CD4-positive, alpha-beta T cell treated with Interleukin-6 at 100 ng/mL for 8 hours (primary cell): ENCODE measurements at places on chromosomes 7 and 10.

- no peak for DNase-seq
Measured at GRCh38 chr7:155494551-155494950, 36.6 kb downstream of the EN2 start.

DNA sequence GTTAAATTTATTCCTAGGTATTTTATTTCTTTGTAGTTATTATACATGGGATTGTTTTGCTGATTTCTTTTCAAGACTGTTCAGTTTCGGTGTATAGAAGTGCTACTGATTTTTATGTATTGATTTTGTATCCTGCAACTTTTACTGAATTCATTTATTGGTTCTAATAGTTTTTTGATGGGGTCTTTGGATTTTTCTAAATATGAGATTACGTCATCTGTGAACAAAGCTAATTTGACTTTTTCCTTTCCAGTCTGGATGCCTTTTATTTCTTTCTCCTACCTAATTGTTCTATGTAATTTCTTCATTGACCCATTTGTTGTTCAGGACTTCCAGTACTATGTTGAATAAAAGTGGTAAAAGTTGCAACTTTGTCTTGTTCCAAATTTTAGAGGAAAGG lies 5.8 kb upstream of the AOAH start:
- no peak for DNase-seq

- DNase-seq, result no peak
Measured at GRCh38 chr7:22346383-22347107, 10.4 kb downstream of the RAPGEF5 start.

DNA sequence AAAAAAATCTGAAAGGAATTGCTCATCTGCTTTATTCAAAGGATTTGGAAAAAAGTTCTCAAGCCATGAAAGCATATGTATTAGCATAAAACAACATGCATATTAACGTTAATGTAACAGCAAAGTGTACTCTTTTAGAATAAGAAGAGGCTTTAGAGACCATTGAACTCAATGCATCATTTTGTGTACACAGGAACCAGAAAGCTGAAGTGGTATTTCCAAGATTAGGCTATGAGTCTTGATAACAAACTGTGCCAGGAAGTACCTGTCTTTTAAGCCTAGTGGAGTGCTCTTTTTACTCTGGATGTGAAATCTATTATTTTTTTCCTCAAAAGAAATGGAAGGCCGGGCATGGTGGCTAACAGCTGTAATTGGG lies 164.2 kb downstream of the THSD7A start:
- no peak for DNase-seq

GRCh38 chr10:122780391-122780790 lies 65.3 kb downstream of the CUZD1 start:
- no peak for DNase-seq

DNA sequence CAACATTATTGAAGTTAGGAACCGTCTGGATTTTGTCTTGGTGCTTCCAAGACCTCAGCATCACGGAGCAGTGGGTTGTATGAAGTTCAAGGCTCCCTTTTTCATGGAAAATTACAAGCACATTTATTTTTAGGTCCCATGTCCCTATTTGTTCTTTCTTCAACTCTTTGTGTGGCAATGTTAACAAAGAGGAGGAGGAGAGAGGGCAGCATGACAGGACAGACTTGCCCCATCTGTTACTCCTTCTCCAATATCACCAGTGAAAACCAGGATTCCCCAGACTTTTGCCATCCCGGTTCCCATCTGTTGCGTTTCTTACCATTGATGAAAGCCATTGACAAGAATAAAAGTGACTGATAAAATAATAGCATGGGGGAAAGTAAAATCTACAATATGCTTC lies 28.6 kb downstream of the EEPD1 start:
- DNase-seq, result no peak

DNA sequence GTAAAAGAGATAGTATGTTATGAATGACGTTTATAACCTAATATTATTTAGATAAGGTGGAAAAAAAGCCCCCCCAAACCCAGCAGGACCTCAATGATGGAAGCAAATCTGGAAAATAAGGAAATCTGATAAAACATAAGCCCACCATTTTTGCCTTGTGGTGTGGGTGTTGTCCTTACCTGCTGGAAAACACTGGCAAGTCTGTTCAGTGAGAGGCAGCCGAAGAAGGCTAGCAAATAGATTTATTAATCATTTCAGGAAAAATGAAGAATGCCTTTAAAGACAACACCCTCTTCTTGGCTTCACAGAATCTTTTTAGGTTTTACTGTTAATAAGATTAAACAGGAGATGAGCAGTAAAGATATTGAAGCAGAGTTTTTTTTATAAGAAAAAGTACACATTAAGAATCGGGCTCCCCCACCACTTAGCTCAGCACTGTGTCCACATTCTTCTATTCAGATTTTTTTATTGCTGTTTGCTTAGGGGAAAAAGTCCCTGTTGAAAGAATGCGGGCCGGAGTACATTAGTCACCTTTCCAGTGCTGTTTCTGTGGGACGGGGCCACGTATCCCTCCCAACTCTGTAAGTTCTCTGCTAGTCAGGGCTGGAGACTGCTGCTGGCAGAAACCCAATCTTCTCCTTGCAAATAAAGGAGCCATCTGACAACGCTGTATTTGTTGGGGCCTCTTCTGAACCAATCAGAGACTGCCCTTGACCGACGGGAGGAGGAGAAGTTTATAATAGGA lies 104.1 kb downstream of the EVX1 start:
- no peak for DNase-seq

DNA sequence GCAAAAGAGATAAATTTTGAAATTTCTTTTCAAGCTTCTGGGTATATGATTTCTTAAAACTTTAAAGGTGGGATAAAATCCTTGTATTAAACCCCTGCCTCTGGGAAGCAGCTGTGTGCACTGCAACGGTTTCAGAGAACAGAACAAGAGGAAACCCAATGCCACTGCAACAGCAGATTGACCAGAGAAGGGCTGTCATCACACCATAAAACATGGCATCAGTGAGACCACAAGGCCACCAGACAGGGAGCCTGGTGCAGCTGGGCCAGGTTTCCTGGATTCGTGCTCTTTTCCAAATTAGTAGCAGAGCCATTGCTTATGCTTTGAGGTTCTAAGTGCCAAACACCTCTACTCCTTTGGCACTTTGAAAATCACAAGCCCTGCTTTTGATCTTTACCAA lies 152.4 kb downstream of the PRPF18 start:
- no peak for DNase-seq

DNA sequence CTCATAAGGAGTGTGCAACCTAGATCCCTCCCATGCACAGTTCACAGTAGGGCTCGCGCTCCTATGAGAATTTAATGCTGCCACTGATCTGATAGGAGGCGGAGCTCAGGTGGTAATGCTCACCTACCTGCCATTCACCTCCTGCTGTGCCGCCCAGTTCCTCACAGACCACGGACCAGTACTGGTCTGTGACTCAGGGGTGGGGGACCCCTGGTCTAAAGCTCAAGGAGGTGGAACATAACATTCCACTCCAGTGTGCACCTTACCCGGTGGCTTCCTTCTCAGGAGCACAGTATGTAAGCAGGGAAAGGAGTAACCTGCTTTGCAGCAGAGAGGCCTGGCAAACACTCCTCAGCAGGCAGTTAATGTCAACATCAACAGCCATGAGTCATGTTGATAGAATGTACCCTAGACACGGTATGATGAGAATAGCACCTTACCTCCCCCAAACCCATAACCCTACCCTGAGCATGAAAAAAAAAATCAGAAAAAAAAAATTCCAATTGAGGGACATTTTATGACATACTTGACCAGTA lies 273.5 kb downstream of the FGFR2 start:
- no peak for DNase-seq

DNA sequence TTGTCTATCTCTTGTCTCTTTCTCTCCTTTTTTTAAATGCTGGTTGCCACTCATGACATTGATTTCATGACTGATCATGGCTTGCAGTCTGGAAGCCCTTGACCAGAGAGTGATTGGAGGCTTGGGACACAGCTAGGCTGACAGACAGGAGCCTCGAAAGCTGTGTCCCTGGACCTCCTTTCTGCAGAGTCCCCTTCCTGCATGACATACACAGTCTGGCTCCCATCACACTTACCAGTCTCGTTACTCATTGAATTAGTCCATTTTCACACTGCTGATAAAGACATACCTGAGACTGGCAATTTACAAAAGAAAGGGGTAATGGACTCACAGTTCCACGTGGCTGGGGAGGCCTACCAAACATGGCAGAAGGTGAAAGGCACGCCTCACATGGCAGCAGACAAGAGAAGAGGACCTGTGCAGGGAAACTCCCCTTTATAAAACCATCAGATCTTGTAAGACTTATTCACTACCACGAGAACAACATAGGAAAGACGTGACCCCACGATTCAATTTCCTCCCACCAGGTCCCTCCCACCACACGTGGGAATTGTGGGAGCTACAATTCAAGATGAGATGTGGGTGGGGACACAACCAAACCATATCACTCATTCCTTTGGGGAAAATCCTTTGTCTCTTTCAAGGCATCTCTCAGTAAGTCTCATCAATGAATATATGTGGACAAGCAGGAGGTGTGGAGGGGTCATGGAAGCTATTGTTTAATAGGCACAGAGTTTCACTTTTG lies 102.3 kb downstream of the TBXAS1 start:
- DNase-seq, result no peak

DNA sequence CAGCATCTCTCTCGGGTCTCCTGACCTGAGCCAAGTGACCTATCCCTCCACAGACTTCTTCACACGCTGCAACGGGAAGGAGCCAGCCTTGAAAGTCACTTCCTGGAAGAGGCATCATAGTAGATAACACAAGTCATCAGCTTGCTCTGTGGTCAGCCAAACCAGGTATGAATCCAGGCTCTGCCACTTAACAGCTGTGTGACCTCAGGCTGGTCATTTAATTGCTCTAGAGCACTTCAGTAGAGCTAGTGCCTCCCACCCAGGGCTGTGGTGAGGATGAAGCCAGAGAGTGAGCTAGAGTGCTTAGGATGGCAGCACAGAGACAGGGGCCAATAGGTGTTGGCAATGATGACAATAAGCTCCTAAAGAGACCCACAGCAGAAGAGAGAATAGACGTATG lies 247.7 kb upstream of the ZMIZ1 start:
- DNase-seq, result no peak

DNA sequence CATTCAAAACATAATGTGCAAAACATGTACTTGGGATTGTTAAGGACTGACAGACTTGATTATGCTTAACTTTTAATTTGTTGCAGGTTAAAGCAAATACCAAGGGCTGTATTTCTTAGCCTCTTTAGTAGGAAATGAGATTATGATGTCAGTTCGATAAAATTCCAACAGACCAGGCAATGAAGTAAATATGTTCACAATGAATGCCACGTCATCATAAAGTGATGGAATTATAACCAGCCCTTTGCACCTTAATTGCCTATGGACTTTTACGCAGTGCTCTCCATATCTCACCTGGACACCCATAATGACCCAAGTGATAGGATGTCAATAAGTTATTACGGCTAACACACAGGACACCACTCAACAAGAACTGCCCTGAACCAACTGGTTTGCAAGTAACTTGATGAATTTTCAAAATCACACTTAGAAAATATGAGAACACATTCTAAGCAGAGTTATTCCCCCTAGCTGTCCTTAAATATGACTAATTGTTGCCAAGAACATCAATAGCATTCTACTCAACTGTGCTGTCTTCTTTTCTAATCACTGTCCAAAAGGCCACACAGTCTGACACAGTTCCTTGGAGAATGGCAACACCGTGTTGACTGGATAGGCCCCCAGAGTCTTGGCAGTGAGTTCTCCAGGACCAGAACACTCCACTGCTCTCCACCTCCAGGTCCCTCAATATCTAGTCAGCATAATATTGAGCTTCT lies 115.0 kb downstream of the CHCHD3 start:
- DNase-seq, result no peak

DNA sequence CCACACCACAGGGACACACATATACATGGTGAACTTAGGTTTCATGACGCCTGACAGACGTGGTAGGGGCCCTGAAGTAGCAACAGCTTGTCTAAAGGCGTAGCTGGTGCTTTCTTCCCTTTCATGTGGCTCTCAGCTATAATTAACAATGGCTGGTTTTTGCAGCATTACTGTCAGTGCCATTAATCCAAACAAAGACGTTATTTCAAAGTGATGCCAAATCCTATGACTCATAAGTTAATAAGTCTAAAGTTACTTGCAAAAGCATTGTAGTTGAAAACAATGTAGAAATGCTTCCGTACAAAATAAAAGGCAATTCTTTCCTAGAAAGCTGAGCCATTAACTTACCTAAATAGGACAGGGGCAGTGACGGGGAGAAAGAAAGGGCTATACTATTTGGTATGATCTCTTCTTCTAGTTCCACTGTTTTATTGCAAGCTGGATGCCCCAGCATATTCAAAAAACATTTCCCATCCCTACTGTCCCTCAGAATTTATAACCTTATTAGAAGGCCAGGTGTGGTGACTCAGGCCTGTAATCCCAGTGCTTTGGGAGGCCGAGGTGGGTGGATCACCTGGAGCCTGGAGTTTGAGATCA lies 105.4 kb downstream of the ODAD2 start:
- DNase-seq, result no peak

- peak; percentile 18 for DNase-seq
Measured at GRCh38 chr7:38660427-38661099, 29.4 kb upstream of the AMPH start.

DNA sequence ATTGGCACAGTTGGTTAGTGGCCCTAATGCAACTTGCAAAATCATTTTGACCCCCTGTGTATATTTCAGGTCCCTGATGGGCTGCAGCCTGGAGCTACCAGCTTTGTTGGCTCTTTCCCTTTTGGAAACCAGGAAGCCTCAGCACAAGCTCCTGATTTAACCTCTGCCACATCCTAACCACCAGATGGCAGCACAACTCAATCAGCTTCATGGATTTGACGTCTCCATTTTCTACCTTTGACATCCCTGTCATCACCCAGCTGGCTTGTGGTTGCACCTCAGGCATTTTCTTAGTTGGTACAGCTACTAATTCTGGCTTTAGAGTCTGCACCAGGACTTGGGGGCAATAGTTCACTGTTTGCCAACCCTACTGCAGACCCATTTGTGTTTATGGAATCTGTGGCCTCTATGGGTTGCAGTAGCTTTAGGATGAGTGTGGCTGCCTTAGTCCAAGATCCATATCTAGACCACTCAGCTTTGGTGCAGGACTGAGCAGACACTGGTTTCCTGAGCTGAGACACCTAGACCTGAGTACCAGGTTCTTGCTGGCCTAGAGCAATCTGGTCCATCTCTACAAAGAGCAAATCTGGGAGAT lies 456.2 kb downstream of the REEP3 start:
- no peak for DNase-seq

- DNase-seq, result no peak
Measured at GRCh38 chr7:144256112-144256511, 8.5 kb downstream of the OR2A7 start.

DNA sequence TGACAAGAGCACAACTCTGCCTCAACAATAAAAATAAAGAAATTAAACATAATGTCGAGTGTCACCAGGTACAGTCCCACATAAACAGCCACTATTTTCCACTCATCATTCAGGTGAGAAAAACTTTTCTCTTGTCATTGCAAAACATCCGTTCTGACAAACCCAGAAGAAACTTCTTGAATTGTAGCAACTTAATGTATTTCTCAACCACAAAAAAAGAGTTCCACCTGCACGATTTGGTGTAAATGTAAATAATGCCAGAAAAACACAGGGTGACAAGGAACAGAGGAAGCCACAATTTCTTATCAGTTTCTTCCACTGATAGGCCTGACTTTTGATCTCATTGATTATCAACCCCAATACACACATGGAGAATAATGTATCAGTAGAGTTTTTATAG lies 26.8 kb upstream of the INSIG1 start:
- DNase-seq, result no peak

GRCh38 chr7:17146621-17147020 lies 151.8 kb upstream of the AHR start:
- DNase-seq, result no peak

- no peak for DNase-seq
Measured at GRCh38 chr10:104332243-104333031, 5.8 kb downstream of the ITPRIP start.
